ELR (cell line): ENCODE measurements at places on chromosomes 3 and 15.
A peak's percentile ranks its signal among the peaks of the same experiment; 100 is the strongest.

- DNase-seq: peak; percentile 60
Observed at GRCh38 chr3:155019575-155019974, 60.5 kb upstream of the MME start.

- peak; percentile 42 for DNase-seq
Observed at GRCh38 chr15:76904461-76905012, 603 bp downstream of the SCAPER start.

- DNase-seq: no peak
Observed at GRCh38 chr3:191702121-191702520, 241.2 kb downstream of the PYDC2 start.

- DNase-seq: peak; percentile 45
Observed at GRCh38 chr3:190676481-190676880, 162.6 kb downstream of the IL1RAP start.

GRCh38 chr3:37907906-37908305 lies 46.2 kb downstream of the CTDSPL start:
- DNase-seq: no peak
